ENCODE measurements at places on chromosomes 13 and 19.

GRCh38 chr19:5303208-5303607, 37.4 kb downstream of the PTPRS start:
- no peak for DNase-seq

DNA sequence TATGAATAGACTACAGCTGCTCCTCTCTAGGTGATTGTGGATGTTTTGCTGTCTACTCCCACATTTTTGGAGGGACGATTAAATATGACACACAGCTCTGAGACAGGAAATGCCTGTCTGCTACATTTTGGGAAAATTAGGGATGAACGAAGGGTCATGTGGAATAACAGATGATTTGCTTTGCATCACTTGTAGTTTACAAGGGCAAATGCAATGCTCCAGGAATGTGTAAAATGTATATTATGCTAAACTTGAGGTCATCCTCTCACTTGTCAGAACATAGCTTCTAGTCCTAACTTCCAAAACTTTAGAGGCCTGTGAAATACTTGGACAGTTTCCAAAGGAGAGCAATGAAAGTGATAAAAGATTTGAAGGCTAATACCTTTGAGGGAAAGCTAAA, 284.2 kb upstream of the DACH1 start:
- DNase-seq = no peak

DNA sequence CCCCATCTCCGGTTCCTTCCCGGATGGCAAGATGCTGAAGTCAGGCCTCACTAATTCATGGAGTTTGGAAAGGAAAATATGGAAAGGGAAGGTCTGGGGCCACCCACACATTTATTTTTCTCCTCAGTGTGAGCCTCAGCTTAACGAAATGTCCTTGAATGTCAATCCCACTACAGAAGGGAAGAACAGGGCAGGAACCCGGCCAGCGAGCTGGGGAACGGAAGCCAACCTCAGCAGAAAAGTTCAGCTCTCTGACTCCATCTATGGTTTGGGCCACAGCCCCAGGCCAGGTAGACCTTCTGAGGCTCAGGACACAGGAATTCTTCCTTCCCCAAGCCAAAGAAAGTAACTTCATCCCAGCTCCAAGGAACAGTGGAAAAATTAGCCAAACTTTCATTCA, 8.4 kb downstream of the C19orf12 start:
- DNase-seq = no peak

GRCh38 chr19:19477705-19478383, 37.5 kb downstream of the TSSK6 start:
- no peak for DNase-seq

GRCh38 chr13:48188601-48189000, 44.4 kb upstream of the ITM2B start:
- DNase-seq = no peak

DNA sequence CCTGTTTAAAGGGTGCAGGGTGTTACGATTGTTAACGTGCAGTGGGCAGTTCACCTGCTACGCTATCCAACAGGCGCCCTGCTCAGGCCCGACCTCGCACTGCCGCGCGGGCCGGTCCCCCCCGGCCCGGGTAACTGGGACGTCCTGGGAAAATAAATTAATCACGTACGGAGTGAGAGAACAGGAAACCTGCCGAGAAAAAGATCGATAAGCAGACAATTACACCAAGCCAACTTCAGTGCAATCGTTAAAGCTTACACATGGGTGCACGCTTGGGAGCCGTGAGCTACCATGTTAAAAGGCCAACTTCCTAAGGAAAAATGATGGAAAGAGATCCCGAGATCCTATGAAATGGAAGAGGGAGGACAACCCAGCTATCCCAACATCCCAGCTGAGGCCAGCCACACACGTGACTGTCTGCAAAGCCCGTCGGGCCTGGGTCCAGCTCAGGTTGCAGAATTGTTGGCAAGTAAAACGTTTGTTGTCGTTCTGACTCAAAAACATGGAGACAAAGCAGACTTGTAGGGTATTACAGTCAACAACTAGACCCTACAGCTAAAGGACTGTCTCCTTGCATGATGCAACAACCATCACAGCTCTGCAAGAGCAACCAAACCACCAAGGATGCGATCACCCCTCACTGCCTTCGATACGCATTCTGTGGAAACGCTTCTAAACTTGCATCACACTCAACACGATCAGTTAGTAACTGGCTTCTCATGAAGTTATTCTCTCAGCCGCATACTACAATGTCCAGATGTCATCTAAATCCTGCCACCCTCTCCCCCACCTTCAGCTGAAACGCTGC, 741 bp upstream of the TUBGCP3 start:
- no peak for DNase-seq

GRCh38 chr13:94351292-94351990, 128.0 kb downstream of the DCT start:
- DNase-seq = no peak

- no peak for DNase-seq
These were observed 5.5 kb upstream of the WTIP start for GRCh38 chr19:34475975-34476594.

GRCh38 chr19:289651-290371, 1.4 kb downstream of the PLPP2 start:
- no peak for DNase-seq

GRCh38 chr13:32733690-32734089, 147.4 kb downstream of the PDS5B start:
- DNase-seq = no peak

DNA sequence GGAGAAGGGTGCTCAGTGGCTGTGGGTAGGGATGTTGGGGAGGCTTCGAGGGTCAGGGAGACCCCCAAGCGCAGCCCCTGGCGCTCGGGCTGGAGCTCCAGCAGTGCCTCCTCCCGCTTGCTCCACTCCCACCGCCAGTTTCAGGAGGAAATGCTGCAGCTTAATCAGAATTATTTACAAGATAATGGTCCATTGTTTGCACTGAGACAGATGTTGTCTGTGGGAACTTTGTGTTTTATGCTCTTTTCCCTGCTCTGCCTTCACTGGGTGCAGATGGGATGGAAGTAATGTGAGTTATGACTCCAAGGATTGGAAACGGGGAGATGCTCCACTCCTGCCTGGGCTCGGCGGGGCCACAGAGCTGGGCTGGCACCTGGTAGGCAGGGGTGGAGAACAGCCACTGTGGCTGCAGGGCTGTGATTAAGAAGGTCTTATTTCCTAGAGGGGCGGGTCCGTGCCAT, 192.4 kb downstream of the ZNF536 start:
- no peak for DNase-seq

- no peak for DNase-seq
These were observed 7.6 kb downstream of the PRR36 start for GRCh38 chr19:7866399-7867091.

DNA sequence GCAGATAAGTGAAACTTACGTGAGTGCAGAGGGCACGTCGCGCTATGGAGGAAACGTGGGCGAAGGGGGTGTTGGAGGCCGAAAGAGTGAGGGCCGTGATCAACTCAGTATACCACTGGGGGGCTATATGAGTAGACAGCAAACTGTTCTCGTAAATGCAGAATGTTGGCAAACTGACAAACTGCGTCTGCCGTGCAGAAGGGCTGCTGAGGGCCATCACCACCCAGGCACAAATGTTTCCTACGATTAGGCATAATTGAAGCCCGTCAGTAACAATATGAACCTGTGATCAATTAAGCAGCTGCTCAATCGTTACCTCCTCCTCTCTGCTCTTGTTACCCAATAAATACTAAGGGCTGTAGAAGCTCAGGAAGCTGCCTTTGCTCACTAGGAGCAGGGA, 17.3 kb upstream of the MADCAM1 start:
- no peak for DNase-seq

DNA sequence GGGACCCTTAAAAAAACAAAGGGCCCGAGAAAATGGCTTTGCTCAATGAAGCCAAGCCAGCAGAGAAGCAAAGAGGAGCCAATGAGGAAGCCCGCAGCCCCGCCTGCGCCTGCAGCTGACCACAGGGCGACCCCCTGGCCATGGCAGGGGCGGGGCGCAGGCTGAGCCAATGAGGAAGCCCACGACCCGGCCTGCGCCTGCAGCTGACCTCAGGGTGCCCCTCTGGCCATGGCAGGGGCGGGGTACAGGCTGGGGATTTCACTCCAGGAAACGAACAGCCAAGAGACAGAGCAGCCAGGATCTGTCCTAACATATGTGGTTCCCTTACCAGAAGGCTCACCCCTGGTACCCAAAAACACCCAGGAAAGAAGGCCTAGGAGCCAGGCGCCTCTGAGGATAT, 101.4 kb downstream of the STK24 start:
- no peak for DNase-seq

- DNase-seq = no peak
These were observed 6.9 kb downstream of the CAPN12 start for GRCh38 chr19:38737281-38737865.

DNA sequence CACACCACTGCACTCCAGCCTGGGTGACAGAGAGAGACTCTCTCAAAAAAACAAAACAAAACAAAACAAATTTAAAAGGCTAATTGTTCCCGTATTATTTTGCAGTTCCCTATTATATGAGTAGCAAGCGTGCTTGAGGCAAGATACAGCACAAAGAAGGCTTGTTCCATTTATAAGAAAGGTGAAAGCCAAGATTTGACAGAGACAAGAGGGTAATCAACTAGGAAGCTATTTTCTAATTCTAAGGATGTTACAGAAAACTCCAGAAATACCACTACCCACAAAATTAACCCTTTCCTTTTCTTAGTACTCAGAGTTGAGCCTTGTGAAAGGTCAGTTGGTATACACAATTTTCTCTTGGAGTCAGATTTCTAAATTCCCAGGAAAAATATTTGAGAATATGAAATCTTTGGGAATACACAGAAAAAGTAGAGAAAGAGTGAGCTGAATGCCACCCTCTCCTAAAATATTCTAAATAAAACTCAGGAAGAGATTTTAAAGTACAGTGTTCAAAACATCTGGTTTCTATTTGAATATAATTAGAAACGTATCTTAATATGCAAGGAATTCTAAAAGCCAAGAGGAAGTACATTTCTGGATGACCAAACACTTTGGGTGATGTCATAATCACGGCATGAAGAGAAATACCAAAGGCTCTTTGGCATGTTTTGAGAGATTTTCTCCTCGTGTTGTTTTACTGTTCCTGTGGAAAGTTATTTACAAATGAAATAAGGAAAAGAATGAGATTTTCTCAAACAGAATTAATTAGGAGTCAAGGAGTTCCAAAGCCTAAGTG, 63.0 kb upstream of the FLT1 start:
- DNase-seq = no peak

DNA sequence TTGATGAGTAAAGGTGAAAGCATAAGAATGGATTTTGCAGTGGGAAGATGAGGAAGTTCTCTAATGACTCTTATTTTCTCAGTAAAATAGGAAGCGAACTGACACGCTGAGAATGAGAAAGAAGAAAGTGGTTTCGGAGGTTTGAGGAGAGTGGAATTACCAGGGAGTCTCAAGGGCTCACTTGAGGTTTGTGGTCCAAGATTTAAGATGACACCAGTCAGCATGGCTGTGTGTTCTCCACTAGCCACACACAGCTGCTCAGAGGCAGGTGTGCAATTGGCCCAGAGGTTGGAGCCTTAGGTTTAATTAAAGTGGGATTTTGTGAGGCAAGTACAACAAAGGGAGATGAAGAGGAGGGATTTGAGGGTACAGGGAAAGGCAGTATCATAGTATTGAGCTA, 99.6 kb upstream of the NBEA start:
- DNase-seq = no peak

All from cortex of kidney (tissue), 1 donor.